ENCODE measurements at places on chromosomes 2 and 18. TPM values are rescaled to one million over a fixed set of nuclear protein-coding genes. Genes with fewer than 3 reads are reported as not detected.

AP1S3 gene
- total RNA-seq: 13.5 TPM

DNA sequence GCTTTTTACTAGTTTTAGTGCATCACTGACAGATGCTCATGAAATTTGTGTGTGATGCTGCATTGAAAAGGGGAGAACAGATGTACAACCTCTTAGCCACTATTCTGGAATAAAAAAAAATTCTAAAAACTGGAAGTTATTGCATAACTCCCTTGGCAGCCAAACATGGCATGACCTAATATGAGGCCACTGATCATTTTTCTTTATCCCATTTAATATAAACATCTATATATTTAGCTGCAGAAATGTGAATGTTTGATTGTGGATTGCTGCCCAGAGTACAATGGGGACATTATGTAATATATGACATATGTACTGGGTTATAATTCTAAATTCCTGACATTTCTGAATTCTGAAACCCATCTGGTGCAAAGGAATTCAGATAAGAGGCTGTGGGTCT is 86.5 kb downstream of the CDCA7 start:
- no peak for DNase-seq

- no peak for DNase-seq
These were observed 5.0 kb upstream of the SMAD2 start for GRCh38 chr18:47935321-47936055.

- DNase-seq: no peak
These were observed 394.4 kb downstream of the FIGN start for GRCh38 chr2:163341426-163341825.

GRCh38 chr2:201827621-201828020 is 21.3 kb downstream of the CDK15 start:
- DNase-seq: no peak

RGPD8 gene
- total RNA-seq: 13.1 TPM
